ENCODE measurements at places on chromosomes 11 and 22. TPM values are rescaled to one million over a fixed set of nuclear protein-coding genes. Genes with fewer than 3 reads are reported as not detected.

CDKN1C gene
- total RNA-seq: 37.0 TPM

TNNI2 gene
- total RNA-seq: not detected

SYT8 gene
- total RNA-seq: not detected

JHY gene
- total RNA-seq: 1.7 TPM

OR6T1 gene
- not detected for total RNA-seq

MB gene
- not detected for total RNA-seq

FAM181B gene
- total RNA-seq: not detected

All from smooth muscle cell of bladder (primary cell).